ENCODE measurements at places on chromosomes 1 and 21. TPM values are rescaled to one million over a fixed set of nuclear protein-coding genes. Genes with fewer than 3 reads are reported as not detected.

Gene HCN3
- 22.8 TPM for total RNA-seq

Gene GJA5
- 2.3 TPM for total RNA-seq

Gene TNFRSF8
- not detected for total RNA-seq

Gene NCF2
- 4.4 TPM for total RNA-seq

Gene OLFM3
- 75.4 TPM for total RNA-seq

Gene MATN1
- total RNA-seq: 0.46 TPM

Gene SLC35F3
- 7.8 TPM for total RNA-seq

All from diencephalon (tissue), 1 donor.